ENCODE measurements at places on chromosomes 4 and X.
A peak's percentile ranks its signal among the peaks of the same experiment; 100 is the strongest.

GRCh38 chr4:148737061-148737770 is 295.0 kb upstream of the NR3C2 start:
- DNase-seq: no peak

- DNase-seq: no peak
Measured at GRCh38 chrX:130418740-130419139, 17.0 kb downstream of the RBMX2 start.

- no peak for DNase-seq
Measured at GRCh38 chrX:109936598-109936997, 66.3 kb upstream of the TMEM164 start.

DNA sequence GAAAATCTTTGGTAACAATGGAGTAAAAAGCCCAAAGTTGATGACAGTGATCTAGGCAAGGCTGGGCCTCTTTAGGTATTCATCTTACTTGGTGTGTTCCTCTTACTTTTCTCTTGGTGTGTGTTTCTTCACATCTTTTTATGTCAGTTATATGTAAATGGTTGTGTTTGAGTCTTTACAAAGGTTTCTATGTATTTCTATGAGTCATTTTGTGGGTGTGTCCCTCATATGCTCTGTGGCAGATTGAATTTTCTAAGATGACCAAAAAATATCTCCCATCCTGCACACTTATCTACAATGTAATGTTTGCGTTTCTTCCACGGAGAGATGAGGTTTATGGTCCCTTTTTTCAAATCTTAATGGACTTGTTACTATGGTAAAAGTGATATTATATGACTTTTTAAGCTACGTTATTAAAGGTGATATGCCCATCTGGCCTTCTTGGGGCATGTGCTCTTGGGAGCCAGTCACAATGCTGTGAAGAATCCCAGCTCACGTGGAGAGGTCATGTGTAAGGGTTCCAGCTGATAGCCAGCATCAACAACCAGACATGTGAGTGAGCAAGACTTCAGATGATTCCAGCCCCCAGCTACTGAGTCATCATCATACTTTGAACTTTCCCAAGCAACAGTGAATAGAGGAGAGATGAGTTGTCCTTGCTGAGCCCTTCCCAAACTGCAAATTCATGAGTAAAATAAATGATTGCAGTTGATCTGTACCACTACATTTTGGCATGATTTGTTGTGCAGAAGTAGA is 126.9 kb downstream of the CBLL2 start:
- no peak for DNase-seq

GRCh38 chrX:24117258-24117657 is 32.3 kb upstream of the ZFX start:
- no peak for DNase-seq

GRCh38 chr4:73127839-73128453 is 58.4 kb upstream of the COX18 start:
- peak; percentile 13 for DNase-seq

GRCh38 chrX:112863850-112864249 is 23.2 kb upstream of the AMOT start:
- DNase-seq: no peak

DNA sequence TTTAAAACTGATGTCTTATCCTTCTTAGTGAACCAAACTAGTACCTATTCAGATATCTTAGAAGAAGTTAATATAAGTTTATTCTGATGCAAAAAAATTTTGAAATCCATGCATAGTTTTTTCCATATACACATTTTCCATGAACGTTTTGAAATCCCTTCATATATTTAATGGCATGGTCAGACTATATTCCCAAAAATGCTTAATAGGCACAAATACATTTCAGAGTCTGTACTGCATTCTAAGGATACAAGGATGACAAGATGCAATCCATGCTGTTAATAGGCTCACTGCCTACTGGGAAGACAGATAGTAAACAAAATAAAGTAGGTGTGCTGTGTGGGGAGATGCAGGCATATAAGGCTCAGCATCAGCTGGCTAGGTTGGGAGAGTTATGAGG is 33.2 kb downstream of the PROM1 start:
- DNase-seq: no peak

GRCh38 chrX:154774622-154775021 is 12.0 kb downstream of the DKC1 start:
- DNase-seq: no peak

GRCh38 chrX:21745756-21746155 is 12.2 kb downstream of the SMPX start:
- DNase-seq: peak; percentile 22

DNA sequence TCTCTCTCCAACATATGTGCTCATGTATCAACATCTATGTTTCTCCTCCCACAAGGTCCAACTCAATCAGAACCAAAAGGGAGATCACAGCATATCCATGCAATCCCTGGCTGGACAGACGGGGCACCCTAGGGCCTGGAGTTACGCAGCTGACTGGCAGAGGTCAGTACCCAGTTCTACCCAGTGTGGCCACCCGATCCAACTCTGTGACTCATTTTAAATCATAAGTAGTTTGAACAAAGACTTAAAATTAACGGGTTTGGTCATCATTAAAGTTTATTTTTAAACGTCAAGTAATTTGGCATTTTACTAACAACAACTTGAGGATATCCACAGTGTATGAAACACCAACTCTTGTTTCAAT is 59.5 kb downstream of the APBB2 start:
- no peak for DNase-seq

- DNase-seq: no peak
Measured at GRCh38 chrX:129979207-129979920, 3.1 kb upstream of the BCORL1 start.

- DNase-seq: no peak
Measured at GRCh38 chrX:74511704-74512103, 90.4 kb downstream of the SLC16A2 start.

DNA sequence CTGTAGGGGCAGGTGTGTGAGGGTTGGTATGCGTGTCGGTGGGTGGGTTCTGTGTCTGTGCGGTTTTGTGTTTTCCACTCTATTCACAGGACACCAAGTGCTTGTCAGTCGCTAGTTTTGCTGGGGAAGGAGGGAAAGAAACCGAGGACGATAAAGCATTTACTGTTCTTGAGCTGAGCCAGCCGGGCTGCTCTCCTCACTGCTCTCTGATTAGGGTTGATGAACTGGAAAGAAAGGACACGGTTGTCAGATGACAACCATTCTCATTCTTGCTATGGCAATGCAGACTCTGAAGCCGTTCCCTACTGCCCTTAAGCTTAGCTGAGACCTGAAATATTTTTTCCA is 832 bp downstream of the EGFL6 start:
- no peak for DNase-seq

DNA sequence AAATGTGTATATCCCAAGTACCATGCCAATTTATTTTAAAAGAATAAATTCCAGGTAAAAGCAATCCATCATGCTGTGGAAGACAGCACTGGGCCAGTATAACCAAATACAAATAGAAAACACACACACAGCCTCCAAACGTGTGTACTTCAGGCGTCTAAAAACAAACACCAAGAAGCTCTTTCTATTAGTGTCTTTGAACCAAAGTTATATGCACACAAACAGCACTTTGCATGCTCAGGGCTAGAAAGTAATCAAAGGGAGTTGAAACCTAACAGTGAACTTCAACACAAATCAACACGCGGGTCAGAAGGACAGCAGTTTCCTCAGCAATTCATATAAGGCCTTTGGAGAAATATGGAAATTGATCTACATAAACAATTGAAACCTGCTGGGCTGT is 15.4 kb downstream of the GASK1B start:
- DNase-seq: no peak

GRCh38 chr4:119189638-119190037 is 22.9 kb upstream of the USP53 start:
- DNase-seq: no peak

DNA sequence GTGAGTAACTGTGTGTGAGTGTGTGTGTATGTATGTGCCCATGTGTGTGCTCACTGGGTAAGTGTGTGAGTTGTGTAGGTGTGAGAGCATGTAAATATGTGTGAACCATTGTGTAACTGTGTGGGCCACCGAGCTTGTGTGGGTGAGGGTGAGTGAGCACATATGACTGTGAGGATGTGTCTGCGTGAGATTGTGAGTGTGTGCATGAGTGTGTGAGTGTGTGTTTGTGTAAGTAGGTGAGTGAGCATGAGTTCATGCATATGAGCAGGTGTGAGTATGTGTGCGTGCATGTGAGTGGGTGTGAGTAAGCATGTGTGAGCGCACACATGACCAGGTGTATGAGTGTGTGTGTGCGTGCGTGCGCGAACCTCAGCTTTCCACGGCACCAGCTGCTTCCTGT is 1.4 kb upstream of the ATP2B3 start:
- no peak for DNase-seq

DNA sequence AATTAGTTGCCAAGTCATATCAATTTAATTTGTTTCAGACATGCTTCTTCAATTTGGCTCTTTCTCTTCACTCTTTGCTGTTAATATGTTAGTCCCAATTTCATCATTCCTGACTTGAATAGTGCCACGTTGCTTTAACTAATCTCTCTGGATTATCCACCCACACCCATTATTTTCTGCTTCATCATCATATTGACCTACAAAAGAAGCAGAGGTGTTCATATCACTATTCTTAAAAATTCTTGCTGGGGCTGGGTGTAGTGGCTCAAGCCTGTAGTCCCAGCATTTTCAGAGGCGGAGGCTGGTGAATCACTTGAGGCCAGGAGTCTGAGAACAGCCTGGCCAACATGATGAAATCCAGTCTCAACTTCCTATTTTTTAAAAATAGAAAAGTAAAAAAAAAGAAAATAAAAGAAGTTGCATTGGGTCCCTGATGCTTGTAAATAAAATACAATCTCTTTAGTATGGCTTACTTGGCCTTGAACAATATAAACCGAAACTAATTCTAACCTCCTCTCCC is 65.7 kb upstream of the KCNIP4 start:
- DNase-seq: no peak

GRCh38 chr4:85986266-85986665 is 373.6 kb downstream of the MAPK10 start:
- DNase-seq: no peak

- DNase-seq: no peak
Measured at GRCh38 chr4:85431881-85432485, 43.0 kb upstream of the ARHGAP24 start.

DNA sequence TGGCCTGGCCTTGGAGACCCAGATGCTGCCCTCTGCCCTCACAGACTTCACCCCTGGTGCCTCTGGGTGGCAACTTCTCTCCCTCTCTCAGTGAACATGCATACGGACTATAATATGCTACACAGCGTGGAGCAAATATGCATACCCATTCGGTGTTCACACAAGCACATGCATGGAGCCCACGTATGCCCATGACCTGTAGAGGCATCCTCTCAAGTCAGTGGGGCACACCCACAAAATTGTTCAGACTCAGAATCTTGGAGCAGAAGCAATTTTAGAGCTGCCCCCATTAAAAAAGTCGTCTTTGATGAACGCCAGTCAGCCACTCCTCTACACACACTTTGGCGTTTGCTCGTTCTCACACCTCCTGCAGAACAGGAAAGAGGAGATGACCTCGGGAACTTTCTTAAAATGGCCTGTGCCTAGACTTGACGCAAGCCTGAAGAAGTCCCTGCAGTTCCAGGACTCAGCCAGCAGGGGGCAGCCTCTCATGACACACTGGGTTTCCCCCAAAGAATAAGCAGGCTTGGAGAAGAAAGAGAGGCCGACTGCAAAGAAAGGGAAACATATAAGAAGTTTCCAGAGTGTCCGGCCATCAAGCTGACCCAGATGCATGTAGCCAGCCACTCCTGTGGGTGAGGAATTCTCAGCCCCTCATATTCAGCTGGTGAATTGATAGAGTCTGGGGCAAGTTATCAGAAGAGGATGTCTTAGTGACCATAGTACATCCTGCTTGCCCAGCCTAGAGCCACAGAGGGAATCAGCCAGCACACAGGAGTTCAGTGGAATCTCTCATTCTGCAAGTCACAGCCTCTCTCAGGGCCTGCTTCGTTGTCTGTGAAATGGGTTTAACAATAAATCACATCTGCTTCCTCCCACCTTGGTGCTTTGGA is 17.3 kb downstream of the APLN start:
- peak; percentile 68 for DNase-seq

DNA sequence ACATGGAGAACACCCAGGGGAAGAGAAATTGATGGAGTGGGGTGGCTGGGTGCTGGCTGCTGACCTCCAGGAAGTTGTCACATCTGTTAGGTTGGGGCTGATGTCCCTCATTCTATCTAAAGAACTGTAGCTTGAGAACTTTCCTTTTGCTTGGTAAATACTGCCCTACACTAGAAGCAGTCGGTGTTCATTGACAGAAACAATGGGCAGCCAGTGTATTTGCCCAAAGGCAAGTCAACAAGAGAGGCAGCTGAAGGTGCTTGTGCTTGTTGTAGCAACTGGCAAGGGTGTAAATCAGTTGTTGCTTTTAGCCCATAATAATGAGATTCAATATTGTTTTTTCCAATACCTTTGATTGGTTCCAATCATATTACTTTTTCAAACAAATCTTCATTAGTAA is 956 bp downstream of the TMEM154 start:
- no peak for DNase-seq
